ENCODE measurements at places on chromosomes 6 and 20.

GRCh38 chr6:152087701-152088100 is 280.2 kb downstream of the ESR1 start:
- DNase-seq, result no peak

DNA sequence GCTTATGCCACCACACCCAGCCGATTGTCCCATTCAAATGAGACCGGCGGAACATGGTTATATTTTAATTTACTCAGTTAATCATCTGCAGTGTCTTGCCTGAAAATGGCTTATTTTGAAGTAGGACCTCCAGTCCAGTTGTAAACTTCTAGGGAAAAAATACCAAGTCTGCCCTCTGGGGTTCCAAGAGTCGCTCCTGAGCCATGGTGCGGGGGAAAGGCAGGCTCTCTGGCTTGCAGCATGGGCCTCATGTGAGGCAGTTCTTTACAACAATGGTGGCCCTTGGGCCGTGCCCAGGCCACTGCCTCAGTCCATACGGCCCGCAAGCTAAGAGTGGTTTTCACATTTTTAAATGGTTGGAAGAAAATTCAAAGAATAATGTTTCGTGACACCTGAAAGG is 62.7 kb upstream of the XRN2 start:
- no peak for DNase-seq

DNA sequence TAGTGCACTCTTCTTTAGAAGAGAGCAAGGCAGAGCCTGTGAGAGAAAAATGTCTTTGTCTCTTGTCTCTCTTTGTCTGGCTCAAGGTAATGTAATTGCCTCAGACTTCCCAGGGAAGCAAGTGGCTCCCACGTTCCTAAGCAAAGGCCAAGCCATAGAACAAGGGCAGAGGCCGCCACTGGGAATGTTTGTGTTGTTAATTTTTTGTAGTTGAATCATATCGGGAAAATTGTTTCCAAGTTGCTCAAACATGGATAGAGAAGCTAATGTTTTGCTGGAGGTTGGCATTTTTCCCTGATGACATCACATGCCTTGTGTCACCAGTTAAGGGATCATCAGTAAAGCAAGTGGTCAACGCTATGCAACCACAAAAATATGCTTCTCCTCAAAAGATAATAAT is 211.5 kb upstream of the FOXA2 start:
- DNase-seq, result no peak

DNA sequence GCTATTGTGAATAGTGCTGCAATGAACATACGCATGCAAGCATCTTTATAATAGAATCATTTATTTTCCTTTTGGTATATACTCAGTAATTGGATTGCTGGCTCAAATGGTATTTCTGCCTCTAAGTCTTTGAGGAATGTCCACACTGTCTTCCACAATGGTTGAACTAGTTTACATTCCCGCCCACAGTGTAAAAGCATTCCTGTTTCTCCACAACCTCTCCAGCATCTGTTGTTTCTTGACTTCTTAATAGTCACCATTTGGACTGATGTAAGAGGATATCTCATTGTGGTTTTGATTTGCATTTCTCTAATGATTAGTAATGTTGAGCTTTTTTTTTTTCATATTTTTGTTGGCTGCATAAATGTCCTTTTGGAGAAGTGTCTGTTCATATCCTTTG is 208.7 kb downstream of the PHF3 start:
- DNase-seq, result no peak

DNA sequence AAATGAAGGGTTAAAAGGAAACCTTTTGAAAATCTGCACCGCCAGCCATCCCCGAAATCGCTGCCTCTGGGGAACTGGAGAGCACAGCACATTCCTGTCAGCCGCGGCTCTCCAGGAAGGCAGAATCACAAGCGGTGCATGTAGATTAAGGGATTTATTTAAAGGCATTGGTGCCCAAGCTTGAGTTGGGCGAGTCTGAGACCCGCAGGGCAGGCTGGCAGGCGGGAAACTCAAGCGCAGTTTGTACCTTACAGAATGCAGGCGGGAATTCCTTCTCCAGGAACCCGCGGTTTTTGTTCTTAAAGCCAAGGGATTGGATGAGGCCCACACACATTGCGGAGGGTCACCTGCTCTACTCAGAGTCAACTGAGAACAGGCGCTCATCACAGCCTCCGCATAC is 10.8 kb downstream of the GPR31 start:
- DNase-seq, result no peak

- no peak for DNase-seq
Observed at GRCh38 chr6:67068781-67069180, 1361.8 kb upstream of the EYS start.

GRCh38 chr6:15483060-15483459 is 179.8 kb downstream of the DTNBP1 start:
- no peak for DNase-seq

DNA sequence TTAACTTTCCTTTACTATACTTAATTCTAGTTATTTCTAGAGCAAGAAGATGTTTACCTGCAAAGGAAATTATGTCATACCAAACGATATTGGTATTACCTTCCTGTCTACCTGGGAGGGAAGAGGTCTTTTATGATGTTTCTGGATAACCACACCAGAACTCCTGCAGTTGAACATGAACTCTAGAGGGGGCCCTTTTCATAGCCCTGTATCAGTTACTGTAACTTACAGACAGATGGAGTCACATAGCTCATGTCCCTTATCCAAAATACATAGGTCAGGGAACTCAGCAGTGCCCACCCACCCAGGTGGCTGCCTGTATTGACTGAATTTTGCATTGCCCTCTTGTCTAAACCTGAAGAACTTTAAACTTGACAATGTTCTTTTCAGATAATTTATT is 35.1 kb upstream of the MYL9 start:
- DNase-seq, result no peak

DNA sequence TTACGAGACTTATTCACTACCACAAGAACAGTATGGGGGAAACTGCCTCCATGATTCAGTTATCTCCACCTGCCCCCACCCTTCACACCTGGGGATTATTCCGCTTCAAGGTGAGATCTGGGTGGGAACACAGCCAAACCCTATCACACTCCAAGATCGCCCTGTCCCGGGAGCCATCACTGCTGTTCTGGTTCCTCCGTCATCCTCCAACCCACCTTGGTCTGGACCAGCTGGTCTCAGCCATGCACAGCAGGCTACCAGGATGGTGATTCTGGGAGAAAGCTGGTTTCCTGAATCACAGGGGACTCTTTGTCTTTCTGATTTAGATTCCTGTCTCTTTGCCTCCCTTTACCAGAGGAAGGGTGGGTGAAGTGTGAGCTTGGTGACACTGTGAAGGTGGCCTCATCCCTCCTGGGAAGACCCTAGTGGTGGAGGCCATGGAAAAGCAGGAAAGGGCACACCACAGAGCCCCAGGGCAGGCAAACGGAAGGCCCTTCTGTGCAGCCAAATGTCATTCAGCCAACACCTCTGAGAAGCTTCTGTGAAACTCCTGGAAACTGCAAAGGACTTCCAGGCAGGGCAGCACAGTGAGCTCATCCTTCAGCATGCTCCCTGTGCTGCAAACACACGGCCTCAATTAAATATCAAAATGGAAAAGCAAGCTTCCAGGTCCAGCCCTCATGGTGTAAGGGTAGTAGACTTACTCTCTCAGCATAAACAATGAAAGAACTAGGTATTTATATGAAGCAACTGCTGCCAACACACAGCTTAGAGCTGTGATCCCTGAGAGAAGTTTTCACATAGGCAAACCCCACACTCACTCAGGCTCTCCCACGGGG is 169.8 kb downstream of the ANKRD60 start:
- DNase-seq, result no peak
